NAMALWA (cell line): ENCODE measurements at places on chromosomes 16 and 17.

DNA sequence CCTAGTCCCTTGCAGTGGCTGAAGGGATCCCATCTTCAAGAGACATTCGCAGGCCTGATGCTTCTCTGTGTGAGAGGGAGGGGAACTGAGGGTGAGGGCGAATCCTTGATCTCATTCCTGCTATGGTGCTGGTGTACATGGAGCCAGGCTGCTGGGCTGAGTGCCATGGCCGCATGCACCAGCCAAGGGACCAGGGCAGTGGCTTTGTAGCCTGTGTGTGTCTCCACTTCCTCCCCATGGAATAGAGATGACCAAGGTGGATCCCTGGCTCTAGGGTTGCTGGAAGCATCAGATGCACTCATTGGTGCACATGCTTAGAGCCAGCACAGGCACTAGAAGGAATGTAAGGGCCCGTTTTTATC is 195.0 kb downstream of the FOXL1 start:
- no peak for DNase-seq

DNA sequence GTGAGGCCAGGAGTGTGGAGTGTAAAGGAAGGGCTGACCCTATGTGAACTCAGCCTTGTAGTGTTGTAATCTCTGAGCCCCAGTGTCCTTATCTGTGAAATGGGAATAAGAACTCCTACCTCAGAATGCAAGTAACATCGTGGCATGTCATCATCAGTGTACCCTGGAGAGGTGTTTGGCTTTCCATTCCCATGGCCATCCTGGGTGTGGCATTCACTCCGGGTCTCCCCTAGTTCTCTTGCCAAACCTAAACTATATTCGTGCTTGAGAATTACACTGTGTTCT is 1.9 kb downstream of the NXPH3 start:
- DNase-seq, result no peak

DNA sequence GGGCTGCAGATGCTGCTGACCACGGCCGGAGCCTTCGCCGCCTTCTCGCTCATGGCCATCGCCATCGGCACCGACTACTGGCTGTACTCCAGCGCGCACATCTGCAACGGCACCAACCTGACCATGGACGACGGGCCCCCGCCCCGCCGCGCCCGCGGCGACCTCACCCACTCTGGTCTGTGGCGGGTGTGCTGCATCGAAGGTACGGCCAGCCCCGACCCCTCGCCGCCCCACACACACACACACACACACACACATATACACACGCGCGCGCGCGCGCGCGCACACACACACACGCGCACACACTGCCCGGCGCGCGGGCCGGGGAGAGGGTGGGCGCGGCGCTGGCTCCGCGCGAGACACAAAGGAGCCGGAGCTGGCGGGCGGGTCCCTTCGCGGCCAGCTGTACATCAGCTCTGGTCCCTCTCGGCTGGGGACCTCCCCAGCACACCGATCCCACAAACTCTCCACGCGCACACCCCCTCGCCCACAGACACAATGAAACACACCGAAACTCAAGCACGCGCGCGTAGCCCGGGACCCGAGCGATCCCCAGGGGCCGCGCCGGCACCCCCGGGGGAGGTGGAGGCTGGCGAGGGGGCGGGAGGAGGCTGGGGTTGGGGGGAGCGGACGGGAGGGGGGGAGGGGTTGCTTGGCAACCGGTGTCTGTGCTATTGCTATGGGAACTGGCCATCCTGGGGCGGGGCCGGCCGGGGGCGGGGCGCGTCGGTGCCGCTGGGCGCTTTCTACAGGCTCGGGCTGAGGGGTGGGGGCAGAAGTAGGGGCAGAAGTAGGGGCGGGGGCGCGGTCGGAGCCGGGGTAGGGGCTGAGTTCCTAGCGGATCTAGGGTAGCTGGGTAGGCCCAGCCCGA is 658 bp downstream of the CACNG4 start:
- DNase-seq, result no peak

DNA sequence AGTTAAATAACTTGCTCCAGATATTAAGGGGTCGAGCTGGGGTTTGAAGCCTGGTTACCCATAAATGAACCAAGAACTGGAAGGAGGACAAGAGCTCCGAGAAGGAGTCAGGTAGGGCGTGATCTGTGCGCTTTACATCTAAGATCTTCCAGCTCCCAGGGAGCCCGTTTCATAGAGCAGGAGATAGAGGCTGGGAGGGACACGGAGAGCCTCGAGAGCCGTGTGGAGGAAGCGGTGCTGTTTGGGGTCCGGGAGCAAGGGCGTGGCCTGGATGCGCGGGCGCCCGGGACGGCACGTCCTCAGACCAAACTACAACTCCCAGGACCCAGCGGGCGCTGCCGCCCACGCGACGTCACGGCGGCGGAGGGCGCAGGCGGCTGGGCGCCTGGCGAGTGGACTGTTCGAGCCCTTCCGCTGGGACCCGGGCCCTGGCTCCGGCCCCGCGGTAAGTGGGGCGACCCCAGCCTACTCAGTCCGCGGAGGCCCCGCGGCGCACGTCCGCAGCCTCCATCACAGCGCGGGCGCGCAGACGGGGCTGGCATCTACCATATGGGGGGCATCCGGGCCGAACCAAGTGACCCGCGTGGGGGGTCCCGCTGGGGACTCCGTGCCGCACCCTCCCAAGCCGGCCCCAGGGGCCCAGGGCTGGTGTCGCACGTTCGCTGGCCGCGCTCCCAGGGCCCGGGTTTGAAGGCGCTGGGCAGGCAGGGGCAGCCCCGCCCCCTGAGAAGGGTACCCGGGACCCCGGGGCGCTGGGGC is at the start of gene BCKDK:
Gene BCKDK, plus strand, starts transcription at position 352 of the 759 bp plus-strand sequence. CDS start 838 bp downstream, outside the sequence.
- peak; percentile 80 for DNase-seq

- DNase-seq, result no peak
Measured at GRCh38 chr16:73434621-73435020, 386.7 kb upstream of the ZFHX3 start.

- no peak for DNase-seq
Measured at GRCh38 chr16:80023865-80024264, 423.3 kb upstream of the MAF start.

GRCh38 chr16:49858200-49859124 is 2.5 kb upstream of the ZNF423 start:
- DNase-seq, result no peak

- DNase-seq, result peak; percentile 91
Measured at GRCh38 chr16:50282010-50282538, 15.7 kb downstream of the ADCY7 start.

DNA sequence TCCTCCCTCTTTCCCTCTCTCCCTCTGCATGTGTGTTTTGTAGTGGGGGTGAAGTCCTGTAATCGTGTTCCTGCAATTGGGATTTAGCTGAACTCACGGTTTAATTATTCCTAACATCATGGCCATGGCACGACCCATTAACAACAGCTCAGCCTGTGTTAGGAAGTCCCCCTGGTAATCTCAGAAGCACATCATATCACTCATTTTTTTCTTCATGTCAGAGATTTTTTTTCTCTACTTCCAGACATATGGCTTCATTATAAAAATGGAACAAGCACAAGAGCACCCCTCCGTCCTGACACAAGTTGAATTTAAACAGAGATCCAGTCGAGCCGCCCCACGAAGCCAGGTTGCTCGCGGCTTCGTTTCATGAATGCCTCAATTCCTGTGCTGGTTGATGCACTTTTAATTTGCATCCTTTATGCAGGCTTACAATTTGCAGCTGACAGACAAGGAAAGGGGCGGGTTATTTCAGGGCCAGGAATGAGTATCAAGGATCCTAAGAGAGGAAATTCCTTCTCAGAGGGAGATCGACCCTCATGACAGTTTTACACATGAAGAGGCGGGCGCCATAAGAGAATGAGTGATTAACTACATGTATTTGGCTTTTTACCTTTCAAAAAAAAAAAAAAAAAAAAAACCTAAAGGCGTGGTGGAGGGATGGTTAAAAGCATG is 192.9 kb downstream of the MAF start:
- no peak for DNase-seq

DNA sequence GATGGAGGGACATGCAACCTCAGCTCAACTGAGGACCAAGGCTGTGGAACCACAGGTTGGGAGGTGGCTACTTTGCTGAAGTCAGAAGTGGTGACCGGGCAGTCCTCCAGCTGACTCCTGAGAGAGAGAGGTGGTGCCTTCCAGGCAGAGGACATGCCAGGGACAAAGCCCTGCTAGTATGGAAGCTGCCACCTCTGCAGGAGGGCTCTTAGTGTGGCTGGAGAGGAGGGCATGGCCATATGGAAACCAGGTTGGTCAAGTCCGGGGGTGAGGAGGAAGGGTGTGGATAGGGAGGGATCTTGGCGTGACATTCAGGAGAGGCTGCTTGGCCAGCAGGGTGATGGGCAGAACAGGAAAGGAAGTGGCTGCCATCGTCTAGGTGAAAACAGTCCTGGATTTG is 5.7 kb downstream of the C16orf86 start:
- DNase-seq, result no peak

DNA sequence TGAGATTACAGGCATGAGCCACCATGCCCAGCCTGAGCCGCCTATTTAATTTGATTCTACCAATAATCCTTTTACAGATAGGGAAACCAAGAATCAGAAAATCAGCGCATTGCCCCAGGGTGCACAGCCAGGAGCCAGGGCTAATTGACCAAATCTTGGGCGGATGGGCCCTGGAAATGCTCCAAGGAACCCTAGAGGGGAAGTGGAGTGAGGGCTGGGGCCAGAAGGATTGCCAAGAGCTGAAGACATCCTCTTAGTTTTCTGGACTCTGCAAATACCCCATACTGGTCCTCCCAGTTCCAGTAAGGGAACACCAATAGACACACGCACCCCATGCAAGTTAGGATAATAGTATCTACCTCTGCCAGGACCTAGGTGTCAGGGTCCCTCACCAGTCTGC is 3.8 kb downstream of the FHOD1 start:
- DNase-seq, result no peak

DNA sequence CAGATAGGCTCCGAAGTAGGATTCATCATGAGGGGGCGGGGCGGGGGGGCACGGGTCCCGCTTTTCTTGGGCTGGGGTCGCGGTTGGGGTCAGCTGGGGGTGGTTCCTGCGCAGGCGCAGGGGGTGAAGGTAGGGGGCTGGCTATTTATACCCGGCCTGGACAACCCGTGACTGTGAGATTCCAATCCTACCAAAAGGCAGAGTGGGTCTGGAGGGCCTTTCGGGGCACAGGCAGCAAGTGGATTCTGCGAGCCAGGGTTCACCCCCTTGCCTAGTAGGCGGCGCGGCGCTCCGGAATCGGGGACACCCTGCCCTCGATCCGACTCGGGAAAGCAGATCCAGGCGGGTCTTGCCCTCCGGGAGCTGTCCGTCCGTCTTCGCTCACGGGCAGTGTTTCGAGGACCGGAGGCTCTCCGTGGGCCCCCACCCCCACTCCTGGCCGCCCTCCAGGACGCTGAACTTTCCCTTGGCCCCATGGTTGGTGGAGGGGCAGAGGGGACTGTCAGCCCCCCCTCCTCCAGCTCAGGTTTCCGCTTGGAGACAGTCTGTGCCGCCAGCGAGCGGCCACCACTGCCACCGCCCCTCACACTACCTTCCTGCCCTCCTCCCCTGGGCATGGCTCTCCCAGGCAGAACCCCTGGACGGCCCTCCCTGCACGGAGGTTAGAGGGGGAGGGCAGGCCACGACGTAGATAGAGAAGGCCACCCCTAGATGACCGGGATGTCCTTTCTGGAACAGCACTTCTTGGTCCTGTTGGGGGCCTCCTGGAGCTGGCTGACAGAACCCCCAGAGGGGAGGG is 634 bp downstream of the SLC2A4 start:
- DNase-seq, result no peak

GRCh38 chr17:65914784-65915342 is 277.1 kb downstream of the CEP112 start:
- DNase-seq, result peak; percentile 6
